ENCODE measurements at places on chromosomes 12 and 14.

- no peak for DNase-seq
These were observed 4.1 kb downstream of the PELI2 start for GRCh38 chr14:56122301-56122700.

DNA sequence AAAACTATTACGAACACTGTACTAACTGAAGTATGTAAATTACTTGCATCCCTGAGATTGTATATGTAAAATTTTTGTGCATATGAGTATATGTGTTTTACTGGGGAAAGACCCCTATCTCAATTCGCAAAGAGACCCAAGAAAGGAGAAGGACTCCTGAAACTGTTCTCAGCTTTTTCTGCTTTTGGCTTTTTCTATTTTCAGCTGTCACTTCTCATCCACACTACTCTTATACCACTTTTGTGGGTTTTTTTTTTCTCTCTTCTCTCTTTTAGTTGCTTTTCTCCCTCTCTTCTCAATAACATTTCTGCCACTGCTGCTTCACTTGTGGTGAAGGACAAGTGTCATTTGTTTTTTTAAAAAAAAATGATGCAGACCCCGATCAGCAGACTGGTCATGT lies 39.8 kb downstream of the NIN start:
- DNase-seq, result no peak

DNA sequence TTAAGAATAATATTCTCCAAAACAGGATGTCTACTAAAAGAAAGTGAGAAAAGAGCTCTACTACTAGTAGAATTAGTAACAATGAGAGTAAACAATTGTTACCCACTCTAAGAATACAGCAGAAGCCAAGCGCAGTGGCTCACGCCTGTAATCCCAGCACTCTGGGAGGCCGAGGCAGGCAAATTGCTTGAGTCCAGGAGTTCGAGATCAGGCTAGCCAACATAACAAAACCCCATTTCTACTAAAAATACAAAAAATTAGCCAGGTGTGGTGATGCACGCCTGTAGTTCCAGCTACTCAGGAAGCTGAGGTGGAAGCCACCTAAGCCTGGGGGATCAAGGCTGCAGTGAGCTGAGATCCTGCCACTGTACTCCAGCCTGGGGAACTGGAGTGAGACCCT lies 4.7 kb downstream of the DNAJC14 start:
- no peak for DNase-seq

DNA sequence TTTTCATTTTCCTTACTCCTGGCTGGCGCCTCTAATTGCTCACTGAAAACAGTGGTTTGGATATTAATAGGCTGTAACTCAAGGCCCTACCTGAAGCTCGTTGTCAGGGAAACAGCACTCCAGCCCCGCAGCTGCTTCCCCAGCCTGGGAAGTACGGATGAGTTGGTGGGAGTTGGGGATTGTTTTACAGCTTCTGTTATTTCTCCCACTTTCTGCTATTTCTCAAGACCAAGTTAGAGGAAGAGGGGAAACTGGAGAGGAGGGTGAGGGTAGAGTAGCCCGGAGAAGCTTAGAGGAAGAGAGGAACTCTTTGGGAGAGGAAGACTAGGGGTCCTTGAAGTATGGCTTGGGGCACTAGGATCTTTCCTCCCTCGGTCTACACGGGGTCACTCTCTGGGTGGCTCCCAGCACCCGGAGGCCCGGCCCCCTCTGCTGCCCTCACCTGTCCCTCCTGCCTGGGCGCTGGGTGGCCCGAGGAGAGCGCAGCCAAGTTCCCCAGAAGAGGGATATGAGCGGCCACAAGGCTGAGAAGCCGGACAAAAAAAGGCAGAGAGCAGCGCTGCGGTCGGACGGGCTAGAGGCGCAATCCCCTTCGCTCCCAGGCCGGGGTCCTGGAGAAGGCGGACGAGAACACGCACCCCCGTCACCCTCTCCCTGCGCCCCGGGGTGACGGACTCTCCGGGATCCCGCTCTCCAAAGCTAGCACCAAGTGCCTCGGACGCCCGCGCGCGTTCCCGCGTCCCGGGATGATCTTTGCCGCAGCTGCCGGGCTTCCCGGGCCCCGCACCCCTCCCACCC lies 671 bp downstream of the SPTB start:
- DNase-seq, result no peak

GRCh38 chr12:117582135-117582784 lies 220.8 kb upstream of the NOS1 start:
- no peak for DNase-seq

GRCh38 chr12:92717202-92717601 lies 14.4 kb downstream of the PLEKHG7 start:
- peak; percentile 37 for DNase-seq

Measured in AG08396 (cell line).